WTC11 (cell line): ENCODE measurements at places on chromosomes 7 and 10.

DNA sequence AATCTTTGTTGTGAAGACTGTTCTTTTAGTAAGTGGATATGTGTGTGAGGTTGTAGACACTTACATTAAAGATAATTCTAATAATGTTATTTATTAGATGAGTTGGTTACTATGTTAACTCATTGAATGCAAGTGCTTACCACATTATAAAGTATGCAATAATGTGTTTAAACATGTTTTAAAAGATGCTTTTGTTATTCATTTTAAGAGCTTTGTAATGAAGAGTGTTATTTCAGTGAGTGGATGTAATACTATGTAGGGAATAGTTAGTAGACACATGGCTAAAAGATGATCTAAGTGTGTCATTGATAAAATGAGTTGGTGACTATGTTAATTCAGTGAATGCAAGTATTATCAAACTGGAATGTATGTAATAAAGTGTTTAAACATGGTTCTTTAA is 70.0 kb upstream of the VOPP1 start:
- DNase-seq, result no peak

GRCh38 chr10:122054048-122055025 is 65.4 kb downstream of the TACC2 start:
- DNase-seq, result peak; percentile 70

GRCh38 chr10:1410469-1411395 is 326.6 kb downstream of the ADARB2 start:
- DNase-seq, result no peak

- DNase-seq, result no peak
Measured at GRCh38 chr10:12448729-12449391, 99.5 kb downstream of the CAMK1D start.

- DNase-seq, result no peak
Measured at GRCh38 chr10:33196710-33197491, 137.6 kb downstream of the NRP1 start.

DNA sequence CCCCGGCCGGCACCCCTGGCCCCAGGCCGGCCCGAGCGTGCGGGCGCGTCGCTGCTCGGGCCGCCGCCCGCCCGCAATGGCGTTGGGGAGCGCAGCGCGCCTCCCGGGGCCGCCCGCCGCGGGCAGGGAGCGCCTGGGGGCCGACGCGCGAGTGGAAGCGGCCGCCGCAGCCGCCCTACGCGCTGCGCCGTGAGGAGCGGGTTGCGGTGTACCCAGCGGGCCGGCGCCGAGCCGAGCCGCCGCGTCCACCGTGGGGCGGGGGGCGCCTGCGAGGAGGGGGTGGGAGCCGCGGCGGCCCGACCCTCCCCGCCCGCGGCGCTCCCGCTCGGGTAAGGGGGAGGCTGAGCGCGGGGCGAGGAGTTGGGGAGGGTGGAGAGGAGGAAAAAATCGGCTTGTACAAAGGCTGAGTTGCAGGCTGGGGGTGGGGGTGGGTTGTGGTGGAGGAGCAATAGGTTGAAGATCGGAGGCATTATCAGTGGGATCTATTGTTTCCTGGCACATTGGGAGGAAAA is 473 bp downstream of the PPP1R9A start:
- peak; percentile 31 for DNase-seq

- DNase-seq, result no peak
Measured at GRCh38 chr7:134885967-134886352, 100.3 kb upstream of the AGBL3 start.

DNA sequence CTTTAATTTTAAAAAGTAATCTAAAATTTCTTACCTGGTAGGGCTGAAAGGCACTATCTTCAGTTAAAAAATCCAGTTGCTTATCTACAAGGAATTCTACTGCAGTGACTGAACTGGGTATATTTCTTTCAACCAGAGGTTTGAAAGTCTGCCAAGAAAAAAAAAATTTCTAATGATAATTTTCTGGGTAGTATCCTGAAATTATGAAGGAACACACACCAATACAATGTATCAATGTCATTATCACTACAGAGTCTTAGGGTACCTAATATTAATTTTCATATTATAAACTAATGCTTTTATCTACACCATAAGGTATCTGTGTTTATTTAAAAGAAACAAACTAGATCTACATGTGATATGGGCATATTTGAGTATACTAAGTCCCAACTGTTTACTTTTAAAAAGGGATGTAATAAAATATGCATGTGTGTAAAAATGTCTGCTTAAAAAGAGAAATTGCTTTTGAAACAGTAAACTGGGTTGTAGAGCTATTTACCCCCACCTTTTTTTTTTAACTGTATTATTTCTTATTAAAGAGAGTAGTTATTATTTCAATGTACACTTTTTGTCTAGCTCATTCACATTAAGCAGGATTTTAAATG is 131.6 kb downstream of the NRBF2 start:
- no peak for DNase-seq

- DNase-seq, result no peak
Measured at GRCh38 chr7:17129218-17129617, 169.2 kb upstream of the AHR start.
